Hippocampal formation (tissue), 2 donors: ENCODE measurements at places on chromosomes 12 and 14.

- DNase-seq = no peak
Observed at GRCh38 chr12:20376984-20377383, 8.6 kb downstream of the PDE3A start.

- DNase-seq = no peak
Observed at GRCh38 chr12:117881517-117881916, 87.3 kb downstream of the KSR2 start.

- DNase-seq = no peak
Observed at GRCh38 chr12:126093908-126094307, 1028.7 kb downstream of the AACS start.

DNA sequence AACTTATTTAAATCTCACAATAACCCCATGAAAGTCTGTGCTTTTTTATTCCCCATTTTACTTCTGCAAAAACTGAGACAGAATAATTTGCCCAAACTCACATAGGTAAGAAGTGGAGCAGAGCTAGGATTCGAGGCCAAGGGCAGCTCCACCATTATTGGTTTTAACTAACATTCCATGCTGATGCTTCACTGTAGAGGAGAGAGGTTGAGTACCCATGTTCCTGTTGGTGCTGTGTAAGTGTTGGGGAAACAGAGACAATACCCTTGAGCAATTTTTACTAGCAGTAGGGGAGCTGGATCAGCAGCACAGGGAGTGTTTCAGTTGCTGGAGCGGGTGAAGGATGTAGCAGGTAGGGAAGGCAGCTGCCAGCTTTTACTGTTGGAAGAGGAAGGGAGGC lies 21.1 kb downstream of the RASSF8 start:
- DNase-seq = no peak

- peak; percentile 70 for DNase-seq
Observed at GRCh38 chr12:6229224-6230218, 29.3 kb downstream of the CD9 start.

DNA sequence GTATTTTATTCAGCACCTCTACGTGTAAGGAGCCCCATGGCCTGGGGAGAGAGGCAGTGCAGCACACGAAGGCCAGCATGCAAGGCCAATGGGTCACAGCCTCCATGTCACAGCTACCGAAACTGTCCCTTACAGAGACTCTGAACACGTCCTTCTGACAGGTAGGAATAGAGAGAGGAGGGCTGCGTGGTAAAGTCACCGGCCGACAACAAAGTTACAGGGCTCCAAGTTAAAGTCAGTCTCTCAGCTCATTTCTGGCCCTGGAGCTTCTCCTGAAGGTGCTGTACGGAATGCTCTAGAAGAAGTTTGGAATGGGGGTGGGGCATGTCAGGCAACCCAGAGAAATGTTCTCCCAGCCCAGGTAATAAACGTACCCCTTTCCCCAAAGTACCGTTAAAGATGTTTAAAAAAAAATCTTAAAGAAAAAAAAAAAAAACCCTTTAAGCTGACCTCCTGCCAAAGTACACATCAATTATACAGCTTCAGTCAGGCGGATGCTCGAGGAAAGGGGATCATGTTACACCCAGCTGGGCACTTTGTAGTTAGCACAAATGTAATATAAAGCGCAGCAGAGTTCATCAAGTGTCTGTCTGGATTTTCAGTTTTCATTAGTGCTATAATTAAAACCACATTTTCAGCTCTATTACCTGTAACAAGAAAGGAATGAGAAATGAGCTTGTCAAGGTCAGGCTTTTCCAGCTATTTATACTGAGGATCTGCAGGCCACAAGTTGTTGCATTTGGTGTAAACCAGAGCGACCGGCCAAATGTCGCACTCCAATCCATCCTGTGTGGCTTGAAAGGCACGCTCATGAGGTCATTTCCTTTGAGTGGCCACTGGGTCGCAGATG lies 53.3 kb upstream of the CDKN3 start:
- DNase-seq = no peak

DNA sequence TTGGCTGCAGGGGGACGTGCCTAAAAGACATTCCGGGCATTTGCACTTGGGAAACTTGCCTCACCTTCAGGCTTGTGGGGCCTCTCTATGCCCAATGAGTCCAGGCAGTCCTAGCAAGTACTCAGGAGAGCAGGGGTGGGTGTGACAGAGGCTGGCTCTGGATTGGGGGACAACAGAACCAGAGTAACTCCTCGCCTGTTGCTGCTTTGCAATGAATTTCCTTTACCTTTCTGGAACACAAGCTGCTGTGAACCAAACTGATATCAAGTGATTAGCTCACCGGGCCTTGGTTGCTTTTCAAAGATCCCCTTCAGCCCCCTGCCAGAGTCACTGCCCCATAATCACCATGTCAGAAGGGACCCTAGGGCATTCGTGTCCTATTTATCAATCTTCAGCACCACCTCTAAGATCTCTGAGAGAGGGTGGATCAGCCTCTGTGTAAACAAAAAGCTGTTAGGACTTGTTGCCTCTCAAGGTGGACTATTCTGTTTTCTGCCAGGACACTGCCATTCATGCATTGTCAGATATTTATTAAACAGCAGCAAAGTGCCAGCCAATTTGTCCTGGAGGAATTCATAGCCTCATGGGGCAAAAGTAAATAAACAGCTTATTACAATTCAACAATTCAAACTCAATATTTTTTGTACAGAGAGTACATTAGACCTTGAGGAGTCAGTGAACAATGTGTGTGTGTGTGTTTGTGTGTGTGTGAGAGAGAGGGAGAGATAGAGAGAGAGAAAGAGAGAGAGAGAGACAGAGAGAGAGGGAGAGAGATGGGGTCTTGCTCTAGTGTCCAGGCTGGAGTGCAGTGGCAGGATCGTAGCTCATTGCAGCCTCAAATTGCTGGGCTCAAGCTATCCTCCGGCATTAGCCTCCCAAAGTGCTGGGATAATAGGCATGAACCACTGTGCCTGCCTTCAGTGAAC lies 11.3 kb downstream of the NFATC4 start:
- DNase-seq = no peak

- no peak for DNase-seq
Observed at GRCh38 chr12:116189692-116190091, 87.8 kb downstream of the MED13L start.

- no peak for DNase-seq
Observed at GRCh38 chr12:105425254-105426174, 95.0 kb downstream of the C12orf75 start.

DNA sequence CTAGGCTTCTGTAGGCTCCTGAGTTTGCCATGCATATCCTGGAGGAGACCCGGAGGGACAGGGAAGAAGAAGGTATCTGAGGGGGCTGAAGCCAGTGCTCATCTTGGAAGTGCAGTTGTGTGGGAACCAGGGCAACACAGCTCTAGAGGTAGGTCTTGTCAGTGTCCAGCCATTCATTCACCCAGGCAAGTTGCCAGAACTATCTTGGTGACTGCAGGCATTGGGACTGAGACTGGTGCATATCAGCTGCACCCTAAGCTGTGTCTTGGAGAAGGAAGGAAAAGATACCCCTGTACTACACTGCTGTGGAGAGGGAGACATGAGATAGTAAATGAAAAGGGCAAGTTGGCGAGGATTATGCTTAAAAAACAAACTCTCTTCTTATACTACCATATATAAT lies 4.9 kb upstream of the WIF1 start:
- DNase-seq = no peak

DNA sequence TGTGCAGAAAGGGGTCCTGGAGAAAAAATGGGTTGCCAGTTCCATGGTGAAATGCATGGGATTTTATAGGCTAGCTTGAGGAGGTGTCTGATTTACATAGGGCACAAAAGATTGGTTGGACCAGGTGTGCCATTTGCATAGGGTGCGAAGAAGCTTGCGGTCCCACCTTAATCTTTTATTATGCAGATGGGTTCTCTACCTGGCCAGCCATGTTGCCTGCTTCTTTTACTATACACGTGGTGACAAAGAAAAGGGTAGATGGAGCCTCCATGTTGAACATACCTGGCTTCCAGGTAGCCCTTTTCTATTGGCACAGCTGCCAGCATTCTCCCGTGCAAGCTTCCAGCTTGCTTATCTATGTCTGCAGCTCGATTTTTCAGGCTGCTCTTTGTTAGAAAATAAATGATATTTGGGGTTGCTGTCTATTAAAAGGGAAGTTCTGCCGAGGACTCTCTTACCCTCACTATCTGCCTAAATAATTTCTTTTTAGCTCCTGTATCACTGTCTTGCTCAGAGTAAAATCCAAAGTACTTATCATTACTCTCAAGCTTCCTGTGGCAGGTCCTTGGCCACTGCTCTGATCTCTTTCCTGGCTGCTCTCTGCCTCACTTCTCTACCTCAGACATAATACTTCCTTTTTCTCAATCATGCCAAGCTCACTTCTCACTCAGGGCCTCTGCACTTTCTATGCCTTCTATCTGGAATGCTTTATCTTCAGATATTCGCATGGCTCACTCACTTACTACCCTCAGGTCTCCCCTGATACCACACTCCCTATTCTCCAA lies 216.0 kb upstream of the DAAM1 start:
- DNase-seq = no peak

GRCh38 chr12:115916910-115917668 lies 360.4 kb downstream of the MED13L start:
- peak; percentile 10 for DNase-seq

DNA sequence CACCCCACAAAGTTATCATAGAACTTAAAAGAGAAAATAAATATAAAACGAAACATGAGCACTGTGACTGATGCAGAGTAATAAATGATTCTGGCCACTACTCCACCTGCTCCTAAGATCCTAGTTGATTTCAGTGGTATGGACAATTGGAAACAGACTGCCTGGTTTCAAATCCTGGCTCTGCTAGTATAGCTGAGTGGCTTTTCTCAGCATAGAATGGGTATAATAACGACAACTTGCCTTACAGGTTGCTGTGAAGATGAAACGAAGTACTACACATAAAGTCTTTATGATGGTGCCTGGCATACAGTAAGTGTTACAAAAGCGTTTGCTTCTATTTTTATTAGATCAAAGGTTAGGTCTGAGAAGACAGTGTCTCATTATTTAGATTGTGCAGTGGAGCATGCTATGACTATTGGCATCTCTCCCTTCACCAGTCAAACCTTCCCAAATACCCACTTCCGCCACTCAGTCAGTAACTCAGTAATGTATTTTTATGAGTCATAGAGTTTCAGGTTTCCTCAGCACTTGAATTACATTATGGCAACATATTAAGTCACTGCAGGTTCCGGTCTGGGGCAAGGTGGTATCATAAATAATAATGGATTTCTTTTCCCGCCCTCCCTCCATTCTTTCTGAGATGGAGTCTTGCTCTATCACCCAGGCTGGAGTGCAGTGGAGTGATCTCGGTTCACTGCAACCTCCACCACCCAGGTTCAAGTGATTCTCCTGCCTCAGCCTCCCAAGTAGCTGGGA lies 29.7 kb upstream of the NR2C1 start:
- no peak for DNase-seq

- DNase-seq = no peak
Observed at GRCh38 chr14:36857136-36857535, 195.5 kb downstream of the PAX9 start.

DNA sequence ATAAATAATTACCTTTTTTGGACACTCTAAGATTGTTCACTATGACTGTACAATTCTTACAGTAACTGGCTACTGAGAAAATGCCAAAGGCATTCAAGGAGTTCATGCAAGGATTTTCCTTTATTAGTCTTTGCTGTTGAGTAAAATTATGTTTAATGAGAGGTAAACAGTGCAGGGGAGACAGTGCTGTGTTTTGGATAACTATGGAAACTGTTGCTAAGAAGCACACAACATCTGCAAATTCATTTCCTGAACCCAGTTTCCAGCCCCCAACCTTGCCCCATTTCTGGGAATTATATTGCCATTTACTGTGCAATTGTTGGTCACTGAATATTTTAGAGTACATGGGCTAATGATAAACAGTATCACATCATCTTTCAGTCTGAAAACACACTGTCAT lies 1005.8 kb downstream of the TRHDE start:
- no peak for DNase-seq

GRCh38 chr12:122304924-122305323 lies 38.6 kb upstream of the VPS33A start:
- no peak for DNase-seq

GRCh38 chr14:57820581-57820980 lies 45.3 kb downstream of the SLC35F4 start:
- DNase-seq = no peak

- no peak for DNase-seq
Observed at GRCh38 chr12:27094726-27095125, 12.3 kb upstream of the C12orf71 start.

GRCh38 chr12:94202245-94203180 lies 54.1 kb downstream of the PLXNC1 start:
- no peak for DNase-seq

GRCh38 chr12:94267921-94268471 lies 119.6 kb downstream of the PLXNC1 start:
- no peak for DNase-seq

- no peak for DNase-seq
Observed at GRCh38 chr14:94581127-94581999, at the start of gene SERPINA5. TSS of gene SERPINA5 (plus strand) at chr14:94581426. CDS start at chr14:94587363, 5,937 bp downstream.

GRCh38 chr12:109334887-109335286 lies 12.8 kb upstream of the MYO1H start:
- DNase-seq = no peak

DNA sequence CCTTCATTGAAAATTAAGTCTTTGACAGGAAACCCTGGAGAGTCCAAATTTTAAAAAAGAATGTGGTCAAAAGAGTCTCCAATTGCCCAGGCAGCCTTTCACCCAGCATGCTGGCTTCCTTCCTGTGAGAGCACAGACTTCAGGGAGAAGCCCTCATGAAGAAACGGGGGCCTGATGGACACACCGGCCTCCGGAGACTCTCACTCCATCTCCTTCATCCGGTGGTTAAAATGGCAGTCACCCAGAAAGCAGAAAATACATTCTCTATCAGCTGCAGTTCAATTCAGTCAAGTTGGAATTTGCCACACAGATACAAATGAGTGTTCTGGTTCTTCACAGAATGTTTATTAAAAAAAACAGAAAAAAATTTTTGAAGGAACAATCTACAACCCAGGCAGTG lies 56.5 kb downstream of the CPM start:
- DNase-seq = peak; percentile 31

DNA sequence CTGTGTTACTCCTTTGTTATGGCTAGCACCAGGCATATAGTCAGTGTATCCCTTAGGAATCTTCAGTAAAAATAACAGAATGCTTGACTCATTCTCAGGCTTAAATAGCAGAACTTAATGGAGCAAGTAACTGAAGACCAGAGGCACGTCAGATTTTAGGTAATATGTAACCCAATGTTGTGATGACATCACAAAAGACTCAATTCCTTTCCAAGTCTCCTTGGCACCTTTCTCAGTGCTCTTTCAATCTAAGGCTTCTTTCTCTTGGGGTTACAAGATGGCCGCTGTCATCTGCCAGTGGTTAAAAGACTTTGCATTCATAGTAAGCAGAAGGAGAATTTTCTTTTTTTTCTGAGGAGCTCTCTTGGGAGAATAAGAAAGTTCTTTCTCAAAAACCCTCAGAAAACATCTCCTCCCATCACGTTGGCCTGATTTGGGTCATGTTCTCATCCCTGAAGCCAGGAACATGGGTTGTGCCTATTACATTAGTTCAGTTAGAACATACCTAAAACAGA lies 33.4 kb upstream of the DCN start:
- no peak for DNase-seq

GRCh38 chr12:106256524-106256923 lies 8.7 kb upstream of the CKAP4 start:
- no peak for DNase-seq
